ENCODE measurements at places on chromosomes 12 and 14.

DNA sequence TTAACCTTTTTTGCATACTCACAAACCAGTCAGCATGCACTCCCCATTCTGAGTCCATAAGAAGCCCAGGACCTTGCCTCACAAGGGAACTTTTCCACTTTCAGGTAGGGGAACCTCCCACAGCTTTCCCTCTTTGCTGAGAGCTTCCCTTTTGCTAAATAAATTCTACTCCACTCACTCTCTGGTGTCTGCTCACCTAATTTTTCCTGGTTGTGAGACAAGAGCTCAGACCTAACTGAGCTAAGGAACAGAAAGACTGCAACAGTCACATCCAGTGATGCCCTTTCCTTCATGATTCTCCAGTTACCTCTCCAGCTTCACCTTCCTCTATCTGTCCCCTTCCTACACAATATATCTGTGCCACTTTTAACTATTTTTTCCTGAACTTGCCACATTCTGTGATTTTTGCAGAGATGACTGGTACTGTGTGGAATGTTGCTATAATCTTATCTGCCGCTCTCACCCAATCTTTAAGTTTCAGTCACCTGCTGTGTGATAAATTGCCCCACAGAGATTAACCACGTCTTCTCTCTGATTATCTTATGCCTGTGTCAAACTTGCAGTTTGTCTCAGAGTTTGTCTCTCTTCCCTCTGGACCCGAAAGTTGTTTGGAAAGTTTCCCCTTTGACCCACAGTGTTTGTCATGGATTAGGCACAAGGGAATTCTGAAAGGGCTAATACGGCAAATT lies 737.1 kb upstream of the FLRT2 start:
- DNase-seq, result no peak

DNA sequence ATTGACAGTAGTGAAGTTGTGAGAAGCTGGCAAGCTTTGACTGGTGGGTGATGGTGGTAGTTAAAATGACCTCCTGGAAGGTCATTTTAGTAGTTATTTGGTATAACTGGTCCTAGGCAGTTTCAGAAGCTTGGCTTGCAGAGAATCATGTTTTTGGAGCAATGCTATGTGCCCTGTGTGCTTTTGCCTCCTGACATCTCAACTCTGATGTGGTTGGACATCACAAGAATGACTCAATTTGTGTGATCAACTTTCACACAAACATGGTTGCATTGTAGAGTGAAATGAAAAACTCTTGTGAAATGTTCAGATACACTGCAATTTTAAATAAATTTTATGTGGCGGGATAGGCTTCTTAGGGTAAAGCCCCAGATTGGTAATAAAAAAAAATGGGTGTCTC lies 8.3 kb upstream of the ABCD2 start:
- no peak for DNase-seq

- DNase-seq, result no peak
Measured at GRCh38 chr14:50095895-50096294, 20.5 kb downstream of the VCPKMT start.

DNA sequence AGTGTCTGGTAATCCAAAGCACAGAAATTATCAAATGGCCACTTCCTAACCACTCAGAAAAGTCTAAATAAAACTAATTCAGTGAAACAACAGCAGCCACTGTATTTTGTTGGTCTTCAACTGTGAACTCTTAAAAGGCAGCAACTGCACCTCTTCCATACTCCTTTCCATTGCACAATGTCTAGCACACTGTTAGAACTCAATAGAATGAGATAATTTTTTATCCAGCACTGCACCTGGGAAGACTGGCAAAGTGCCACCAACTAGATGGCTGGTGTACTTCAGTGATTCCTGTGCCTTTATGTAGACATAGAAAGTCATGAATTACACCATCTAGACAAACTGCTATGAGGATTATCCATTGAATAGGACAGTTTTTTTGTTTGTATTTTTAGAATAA lies 26.2 kb downstream of the LGR5 start:
- DNase-seq, result peak; percentile 20

GRCh38 chr14:103549361-103550311 lies 12.8 kb downstream of the BAG5 start:
- DNase-seq, result no peak

DNA sequence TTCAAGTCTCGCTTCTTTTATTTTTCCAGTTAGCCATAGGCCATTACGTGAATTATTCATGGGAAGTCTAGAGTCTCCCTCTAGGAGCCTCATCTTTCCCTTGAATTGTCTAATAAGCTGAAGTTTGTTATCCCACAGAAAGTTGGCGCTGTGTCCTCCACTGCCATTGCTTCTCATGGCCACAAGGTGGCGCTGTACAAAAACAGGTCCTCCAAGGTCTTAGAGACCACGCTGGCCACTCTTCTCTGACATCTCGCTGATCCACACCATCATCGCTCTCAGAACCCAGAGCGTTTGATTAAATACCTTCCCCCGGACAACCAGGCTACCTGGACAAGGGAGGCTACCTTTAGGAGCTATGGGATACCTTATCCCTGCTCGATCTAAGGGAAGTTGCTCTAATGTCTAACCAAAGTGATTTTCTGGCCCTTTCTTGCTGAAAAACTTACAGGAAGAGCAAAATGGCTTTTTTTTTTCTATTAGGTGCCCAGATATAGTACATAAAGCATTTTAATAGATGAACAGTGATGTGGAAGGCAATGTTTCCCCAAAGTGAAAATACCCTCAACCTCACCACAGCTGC lies 110.0 kb downstream of the CCDC60 start:
- peak; percentile 66 for DNase-seq

Measured in NCI-H2171 treated with DMSO at 0.1 percent for 48 hours (cell line).